ENCODE measurements at places on chromosomes 4 and X.

- DNase-seq: no peak
Observed at GRCh38 chrX:140503714-140504351, 1.0 kb downstream of the SOX3 start.

DNA sequence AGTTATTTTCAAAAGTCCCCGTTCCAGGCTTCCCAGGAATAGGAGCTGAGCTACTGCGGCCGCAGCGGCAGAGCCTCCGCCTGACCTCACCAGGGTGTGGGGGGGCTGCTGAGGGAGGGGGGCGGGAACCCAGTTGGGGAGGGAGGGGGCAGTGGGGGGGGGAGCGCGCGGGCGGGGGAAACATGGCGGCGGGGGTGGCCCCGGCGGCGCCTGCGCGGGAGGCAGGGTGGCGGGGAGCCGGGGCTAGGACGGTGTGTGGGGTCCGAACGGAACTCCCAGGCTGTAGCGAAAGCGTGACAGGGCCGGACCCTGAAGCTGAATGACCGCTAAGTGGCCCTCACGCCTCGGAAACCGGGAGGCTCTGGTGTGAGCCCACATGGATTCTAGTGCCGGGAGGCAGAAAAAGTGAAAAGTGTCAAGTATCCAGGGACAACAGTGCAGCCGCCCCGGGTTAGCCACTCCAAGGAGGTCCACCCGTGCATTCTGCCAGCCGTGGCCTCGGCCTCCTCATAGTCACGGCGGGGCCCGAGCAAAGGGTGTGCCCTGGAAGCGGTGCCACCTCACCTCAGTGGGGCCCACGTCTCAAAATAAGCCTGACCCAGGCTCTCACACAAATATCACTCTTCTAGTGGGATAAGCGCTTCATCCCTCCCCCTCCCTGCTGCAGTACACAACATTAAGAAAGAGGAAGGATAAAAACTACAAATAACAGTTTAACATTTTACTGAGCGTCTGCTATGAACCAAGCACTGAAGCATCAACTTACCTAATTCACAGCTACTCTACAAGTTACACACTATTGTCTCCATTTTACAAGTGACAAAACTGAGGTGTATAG, at the start of gene KLHL13:
KLHL13 (minus strand) TSS at position 98 of the 838 bp plus-strand sequence. CDS start 88,337 bp downstream, outside the sequence.
- peak; percentile 15 for DNase-seq

DNA sequence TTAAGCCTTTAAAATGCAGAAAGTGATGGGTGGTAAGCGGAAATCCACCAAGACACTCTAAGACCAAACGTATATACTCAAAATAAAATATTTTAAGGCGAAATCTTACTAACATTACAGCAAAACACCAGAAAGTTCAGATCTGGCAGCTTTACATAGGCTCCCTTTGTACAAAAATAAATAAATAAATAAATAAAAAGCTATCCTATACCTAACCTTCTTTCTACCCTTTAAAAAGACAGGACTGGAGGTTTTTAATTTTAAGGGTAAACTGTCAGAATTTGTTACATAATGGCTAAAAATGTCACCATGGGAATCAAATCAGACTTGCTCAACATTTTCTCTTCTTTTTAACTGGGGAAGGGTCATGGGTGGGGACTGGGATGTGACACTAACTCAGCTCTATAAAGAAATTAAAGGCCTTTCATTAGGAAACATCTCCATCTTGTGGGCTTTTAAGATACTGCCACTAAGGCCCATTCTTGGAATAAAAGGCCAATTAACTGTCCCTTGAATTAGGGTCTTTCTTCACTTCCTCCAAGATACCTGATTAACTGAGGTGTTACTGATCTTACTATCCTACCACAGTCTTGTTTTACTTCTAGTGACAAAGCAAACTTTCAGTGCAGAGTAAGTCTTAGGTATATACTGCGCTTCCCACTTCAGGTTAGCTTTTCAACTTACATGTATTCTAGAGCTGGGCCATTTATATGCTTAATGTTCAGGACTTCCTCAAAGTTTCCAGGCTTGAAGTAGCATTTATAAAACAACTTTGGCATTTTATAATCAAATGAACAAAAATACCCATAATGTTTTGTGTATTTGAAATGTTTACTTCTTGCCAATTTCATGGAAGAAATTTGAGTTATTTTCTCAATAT, 13.3 kb downstream of the HNRNPD start:
- DNase-seq: no peak

DNA sequence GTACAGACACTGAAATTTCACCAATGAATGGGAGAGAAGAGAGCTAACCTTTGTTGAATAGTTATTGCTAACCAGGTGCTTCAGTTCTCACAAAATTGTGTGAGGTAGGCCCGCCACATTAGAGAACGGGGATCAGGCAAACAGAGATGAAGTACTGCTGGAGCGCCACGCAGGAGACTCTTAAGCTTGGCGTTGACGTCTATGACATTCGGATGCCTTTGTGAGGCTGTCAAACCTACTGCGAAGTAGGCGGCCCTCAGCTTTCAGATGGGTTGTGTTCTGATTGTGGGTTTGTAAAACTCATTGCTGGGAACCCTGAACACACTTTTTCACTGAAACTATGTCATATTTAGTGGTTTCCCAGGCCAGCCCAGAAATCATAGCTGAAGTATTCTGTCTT, 173.6 kb downstream of the CBR4 start:
- no peak for DNase-seq

GRCh38 chrX:108033890-108034289, 11.0 kb upstream of the VSIG1 start:
- no peak for DNase-seq

GRCh38 chr4:76850010-76850441, 47.9 kb downstream of the SOWAHB start:
- no peak for DNase-seq

DNA sequence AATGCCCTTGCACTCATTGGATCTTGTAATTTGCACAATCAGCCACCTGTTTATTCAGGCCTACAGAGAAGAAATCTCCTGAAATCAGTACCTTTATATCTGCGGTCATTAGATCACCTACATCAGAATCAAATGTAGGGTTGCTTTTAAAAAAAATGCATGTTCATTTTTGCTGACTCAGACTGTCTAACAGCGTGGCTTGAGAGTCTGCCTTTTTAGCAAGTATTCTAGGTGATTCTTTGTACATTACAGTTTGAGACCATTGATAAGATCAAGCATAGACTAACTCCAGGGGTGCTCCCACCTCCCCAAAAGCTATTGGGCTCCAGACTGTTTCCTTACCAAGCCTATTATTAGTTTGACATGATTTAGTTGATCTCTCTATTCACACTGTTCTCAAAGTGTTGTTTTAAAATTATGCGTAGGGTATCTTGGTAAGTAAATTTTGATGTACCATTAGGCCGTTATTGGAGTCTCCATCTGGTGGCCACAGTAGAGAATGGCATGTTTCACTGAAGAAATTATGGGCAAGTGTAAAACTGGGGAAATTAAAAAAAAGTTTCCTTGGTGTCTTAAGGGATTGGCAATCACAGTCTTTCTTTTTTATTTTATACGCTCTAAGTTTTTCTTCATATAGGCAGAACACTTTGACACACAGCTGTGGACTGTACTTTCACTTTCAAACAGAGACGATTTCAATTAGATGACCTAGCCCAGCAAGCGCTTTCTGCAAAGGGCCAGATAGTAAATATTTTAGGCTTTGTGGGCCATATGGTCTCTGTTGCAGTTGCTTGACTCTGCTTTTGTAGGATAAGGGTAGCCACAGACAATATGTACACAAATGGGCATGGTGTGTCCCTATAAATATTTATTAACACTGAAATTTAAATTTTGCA, 33.7 kb upstream of the MSL3 start:
- no peak for DNase-seq

DNA sequence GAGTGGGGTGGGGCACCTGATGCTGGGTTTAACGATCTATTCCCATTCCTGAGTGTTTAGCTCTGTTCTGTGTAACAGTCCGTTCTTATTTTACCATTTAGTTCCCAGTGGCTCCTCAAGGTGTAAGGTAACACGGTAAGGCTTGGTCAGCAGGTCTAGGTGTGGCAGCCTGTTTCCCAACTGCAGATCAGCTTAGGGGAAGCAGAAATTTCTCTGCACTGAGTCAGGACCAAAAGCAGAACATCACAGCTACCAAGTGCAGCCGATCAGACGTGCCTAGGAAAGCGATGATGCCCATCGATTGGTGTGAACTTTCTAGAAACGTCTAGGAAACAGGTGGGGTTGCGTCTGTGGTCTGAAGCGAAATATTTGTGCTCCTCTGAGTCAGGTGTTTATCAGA, 240.1 kb downstream of the STIM2 start:
- DNase-seq: no peak

- DNase-seq: no peak
Observed at GRCh38 chr4:94141001-94141400, 66.7 kb upstream of the SMARCAD1 start.

DNA sequence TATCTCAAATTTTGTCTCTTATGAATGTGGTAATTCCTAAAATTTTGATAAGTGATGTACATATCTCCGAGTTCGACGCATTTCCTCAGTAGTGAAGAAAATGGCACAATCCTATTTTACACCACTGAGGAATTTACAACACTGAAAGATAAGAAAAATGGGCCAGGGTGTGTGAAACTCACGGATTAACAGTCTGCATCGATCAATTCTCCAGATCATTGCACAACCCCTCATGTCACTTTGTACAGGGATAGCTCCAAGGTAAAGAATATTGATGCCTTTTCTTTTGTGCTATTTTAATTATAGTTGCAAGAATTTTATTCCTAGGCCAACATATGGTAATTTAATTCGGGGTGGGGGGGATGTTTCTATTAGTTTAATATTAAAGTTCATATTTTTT, 268.7 kb upstream of the VCX3A start:
- no peak for DNase-seq

- no peak for DNase-seq
Observed at GRCh38 chrX:139532834-139533233, 2.3 kb downstream of the F9 start.

- no peak for DNase-seq
Observed at GRCh38 chr4:82594456-82594855, 32.7 kb upstream of the TMEM150C start.

- no peak for DNase-seq
Observed at GRCh38 chrX:56397636-56398035, 165.5 kb downstream of the KLF8 start.

DNA sequence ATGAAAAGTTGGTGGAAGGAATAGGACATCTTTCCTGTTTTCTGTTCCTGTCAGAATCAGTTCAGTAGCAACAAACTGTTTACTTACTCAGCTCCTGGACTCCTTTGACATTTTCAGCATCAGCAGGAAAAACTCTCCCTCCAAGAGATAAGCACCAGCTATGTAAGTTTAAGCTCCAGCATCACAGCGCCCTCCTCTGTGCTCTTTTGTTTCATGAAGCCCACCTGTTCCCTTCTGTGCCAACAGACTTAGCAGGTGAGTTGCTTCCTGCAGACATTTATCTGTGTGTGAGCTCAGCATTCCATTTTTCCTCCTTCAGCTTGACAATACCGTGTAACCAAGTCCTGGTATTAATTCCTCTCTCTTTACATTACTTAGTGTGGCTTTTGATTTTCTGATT, 644.1 kb upstream of the AGA start:
- DNase-seq: no peak

GRCh38 chrX:51804741-51805140, 61.5 kb downstream of the GSPT2 start:
- no peak for DNase-seq

DNA sequence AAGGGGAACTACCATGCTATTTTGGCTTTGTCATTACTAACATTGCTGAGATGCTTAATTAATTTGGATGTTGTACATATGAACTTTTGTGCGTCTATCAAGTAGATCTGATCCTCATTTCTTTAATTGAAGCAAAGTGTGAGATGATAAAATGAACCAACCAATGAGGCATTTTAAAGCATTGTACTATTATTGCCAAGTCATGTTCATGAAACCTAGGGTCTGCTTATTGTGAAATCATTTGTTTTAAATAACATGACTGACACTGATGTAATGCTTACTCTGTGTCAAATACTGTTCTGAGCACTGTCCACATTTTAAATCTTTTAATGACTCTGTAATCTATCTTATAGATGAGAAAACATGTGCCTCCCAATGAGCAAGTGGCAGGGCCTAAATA, 57.7 kb downstream of the C4orf33 start:
- no peak for DNase-seq
